ENCODE measurements at places on chromosomes 12 and 14.
A peak's percentile ranks its signal among the peaks of the same experiment; 100 is the strongest.

DNA sequence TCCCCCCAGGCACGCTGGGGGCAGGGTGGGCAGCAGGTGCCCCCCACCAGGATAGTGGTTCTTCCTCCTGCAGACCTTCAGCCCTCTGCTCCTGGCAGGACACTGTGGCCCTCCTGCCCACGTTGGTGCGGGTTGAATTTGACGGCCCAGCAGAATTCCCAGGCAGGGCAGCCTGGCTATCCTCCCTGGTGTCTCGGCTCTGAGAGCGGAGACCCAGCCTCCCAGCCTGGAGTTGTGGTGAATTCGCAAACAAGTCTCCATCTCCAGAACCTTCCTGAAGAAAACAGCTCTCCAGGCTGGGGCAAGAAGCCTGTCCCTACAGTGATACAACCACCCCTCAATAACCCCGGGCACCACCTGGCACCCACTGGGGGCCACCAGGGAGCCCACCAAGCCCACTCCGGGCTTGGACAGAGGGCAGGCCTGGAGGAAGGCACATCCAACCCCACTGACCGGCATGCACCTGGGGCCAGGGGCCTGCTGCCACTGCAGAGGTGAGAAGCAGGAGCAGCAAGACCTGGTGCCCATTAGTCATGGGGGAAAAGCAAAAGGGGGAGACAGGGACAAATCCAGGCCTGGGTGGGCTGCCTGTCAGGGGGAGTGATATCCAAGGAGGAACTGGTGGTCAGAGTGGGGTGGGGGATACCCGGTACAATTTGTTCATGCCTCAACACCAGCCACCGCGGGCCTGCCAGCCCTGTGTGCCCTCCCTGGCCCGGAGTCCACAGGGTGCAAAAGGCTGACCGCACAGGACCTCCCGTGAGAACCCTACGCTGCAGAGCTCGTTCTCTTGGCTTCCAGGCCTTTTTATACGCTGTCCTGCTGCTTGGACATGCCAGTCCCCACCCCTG, 3.6 kb downstream of the ANKRD9 start:
- no peak for DNase-seq

- peak; percentile 99 for DNase-seq
These were observed at the start of gene ZFP36L1 for GRCh38 chr14:68792979-68793733. Gene ZFP36L1, minus strand, starts transcription at chr14:68793067. Its CDS starts 129 bp downstream, at chr14:68792938.

DNA sequence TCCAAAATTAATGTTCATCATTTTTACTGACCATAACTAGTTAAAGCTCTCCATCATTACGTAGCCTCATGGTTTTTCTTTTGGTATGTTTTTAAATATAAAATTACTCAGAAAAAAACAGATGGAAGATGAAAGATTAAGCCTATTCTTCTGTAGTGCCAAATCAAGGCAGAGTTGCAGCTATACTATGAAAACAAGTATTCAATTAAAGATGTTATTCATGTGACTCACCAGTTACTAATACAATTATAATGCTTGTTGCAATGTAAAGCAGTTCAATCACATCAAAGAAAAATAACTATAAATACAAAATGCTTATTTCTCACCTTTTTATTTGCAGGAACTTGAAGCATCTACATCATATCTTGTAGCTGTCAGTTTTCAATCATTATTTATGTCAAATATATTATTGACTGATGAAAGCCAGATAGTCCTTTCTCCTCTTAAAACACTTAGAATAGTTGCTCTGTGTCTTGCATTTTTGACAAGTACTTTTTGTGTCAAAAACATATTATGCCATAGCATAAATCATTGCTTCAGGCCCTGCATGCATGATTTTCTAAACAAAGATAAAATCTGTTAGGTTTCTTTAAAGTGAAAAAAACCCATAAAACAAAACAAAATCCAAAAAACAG, 36.0 kb upstream of the TRHDE start:
- DNase-seq: no peak

- DNase-seq: no peak
These were observed 91.8 kb downstream of the ITPK1 start for GRCh38 chr14:93023802-93024434.

GRCh38 chr12:114954511-114955055, 270.6 kb upstream of the TBX3 start:
- no peak for DNase-seq

DNA sequence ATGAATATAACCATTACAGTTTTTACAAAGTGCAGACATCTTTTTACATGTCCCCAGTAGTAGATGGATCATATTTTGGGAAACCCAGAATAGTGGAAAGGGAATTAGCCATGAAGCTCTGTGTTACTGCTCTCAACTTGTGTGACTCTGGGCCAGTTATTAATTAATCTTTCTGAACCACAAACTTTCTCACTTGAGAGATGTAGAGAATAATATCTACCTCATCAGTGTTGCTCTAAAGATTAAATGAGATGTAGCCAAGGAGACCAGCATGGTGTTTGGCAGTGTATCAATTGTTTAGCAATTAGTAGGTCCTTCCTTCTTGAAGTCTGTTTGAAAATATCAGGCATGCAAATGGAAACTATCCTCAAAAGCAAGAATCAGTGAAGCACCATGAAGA, 169.2 kb downstream of the TMTC2 start:
- DNase-seq: no peak

GRCh38 chr14:91177073-91178034, 63.5 kb downstream of the DGLUCY start:
- DNase-seq: peak; percentile 69

GRCh38 chr14:71692496-71692895, 239.7 kb upstream of the RGS6 start:
- DNase-seq: no peak

GRCh38 chr12:110888256-110888991, 32.0 kb downstream of the MYL2 start:
- no peak for DNase-seq

DNA sequence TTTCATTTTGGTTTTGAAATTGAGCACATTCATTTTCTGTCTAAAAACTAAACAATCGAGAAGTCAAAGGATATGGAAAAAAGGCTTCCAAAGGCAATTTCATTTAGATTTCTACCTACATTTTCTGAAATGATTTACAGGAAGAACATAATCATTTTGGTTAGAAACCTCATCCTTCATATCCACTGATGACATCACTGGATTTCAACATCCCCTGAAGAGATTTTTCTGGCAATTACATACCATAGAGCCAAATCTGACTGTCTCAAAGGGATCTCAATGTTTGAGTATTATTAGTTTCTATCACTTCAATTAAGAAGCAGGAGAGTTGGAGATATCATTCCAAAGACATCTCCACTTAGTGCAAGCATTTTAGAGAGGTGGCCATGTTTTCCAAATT, 137.8 kb downstream of the TTC7B start:
- no peak for DNase-seq

DNA sequence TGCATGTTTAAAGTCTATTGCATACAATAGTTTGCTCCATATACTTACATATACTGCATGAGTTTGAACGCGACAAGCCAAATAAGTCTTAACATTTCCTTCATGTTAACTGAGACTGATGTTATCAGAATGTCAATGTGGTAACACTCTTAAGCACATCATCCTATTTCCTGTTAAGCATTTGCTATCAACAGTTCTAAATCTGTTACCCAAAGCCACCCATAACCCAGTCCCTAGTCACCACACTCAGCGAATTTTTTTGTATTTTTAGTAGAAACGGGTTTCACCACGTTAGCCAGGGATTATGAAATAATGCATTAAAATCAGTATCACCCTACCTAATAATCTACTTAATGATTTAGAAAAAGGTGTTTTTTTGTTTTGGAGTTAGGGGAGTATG, 39.4 kb downstream of the HNRNPC start:
- no peak for DNase-seq

Data from SW480 (cell line).